ENCODE measurements at places on chromosomes 16 and 17.

- no peak for DNase-seq
Measured at GRCh38 chr16:50611995-50612848, 64.0 kb downstream of the NKD1 start.

- no peak for DNase-seq
Measured at GRCh38 chr16:66911112-66911511, 7.6 kb downstream of the CDH16 start.

DNA sequence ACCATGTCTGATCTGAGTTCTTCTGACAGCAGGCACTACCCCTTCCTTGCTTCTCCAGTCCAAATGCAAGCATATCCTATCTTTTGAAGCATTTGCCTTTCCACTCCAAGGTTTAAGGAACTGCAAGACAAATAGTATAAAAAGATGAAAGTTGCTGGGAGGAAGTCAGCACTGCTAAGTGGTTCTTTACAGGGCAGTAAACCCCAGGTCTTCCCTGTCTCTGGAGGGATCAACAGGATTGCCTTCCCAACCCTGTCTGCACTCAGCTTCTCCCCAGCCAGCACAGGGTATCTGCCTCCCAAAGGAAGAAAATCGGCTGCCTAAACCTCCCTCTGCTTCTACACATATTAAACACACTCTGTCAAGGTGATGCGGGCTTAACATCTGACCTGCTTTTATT lies 46.8 kb downstream of the SOX9 start:
- no peak for DNase-seq

DNA sequence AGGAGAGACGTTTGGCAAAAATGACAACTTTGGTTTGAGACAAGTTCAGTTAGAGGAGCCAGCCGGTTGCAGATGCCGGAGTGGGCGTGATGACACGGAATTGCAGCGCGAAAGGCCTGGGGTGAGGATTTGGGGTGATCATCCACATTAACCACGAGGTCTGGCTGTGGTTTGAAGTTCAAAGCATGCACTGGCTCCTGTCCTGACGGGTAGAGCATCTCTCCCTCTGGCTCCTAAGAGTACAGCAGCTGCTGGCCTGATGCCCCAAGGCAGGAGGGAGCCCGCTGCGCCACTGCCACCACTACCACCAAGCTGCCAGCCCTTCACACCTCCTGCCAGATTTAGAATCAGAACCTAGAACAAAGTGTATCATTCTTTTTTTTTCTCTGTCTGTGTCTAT lies 3.7 kb downstream of the RHBDL3 start:
- DNase-seq: no peak

GRCh38 chr17:46968224-46968834 lies 10.7 kb downstream of the RPRML start:
- no peak for DNase-seq

DNA sequence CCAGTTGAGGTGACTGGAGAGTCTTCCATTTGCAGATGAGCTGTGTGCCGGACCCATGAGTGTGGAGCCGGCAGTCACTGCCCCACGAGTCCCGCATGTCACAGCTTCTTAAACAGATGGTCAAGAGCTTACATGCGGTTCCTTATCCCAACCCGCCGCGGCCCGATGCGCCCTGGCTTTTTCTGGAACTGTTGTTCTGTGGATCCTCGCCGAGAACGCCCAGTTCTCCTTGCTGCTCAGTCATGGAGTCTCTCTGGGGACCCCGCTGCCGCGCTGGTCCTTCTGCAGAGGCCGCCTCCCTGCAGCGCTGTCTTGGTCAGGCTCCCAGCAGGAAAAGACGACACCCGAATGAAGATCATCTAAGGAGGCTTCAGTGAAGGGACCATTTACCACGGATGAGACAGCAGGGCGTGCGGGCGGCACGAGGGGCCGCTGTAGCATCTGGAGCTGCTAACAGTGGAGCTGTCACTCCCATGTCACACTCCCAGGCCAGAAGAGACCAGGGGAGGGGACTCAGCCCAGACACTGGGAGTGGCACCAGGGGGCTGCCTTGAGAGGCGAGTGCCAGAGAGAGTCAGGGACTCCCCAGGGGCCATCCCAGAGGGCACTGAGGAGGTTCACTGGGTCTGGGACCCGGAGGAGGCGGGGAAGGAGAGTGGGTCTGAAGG lies 10.8 kb upstream of the LGALS3BP start:
- no peak for DNase-seq

DNA sequence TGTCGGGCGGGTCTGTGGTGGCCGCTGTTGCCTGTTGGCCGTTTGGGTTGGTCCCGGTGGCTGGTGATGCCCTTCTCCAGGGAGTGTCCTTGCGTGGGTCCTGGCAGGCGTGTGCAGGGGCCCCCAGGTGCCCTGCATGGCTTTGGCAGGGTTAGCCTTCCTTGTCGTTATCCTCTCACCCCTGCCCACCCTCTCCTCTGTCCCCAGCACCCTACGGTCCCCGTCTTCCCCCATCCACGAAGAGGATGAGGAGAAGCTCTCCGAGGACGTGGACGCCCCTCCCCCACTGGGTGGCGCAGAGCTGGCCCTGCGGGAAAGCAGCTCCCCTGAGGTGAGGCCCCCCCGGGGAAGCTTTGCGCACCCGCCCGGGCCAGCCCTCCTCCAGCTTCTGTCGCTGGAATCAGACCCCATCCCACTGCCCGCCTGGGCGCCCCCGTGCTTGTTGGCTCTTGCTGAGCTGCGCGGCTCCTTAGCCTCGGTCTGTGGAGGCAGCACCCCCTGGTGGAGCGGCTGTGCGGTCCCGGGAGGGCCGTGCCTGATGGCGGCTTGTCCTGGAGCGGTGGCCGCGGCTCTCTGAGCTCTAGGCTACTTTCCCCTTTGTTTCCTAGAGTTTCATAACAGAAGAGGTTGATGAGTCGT lies 10.6 kb upstream of the NUDT16L1 start:
- DNase-seq: peak; percentile 46

DNA sequence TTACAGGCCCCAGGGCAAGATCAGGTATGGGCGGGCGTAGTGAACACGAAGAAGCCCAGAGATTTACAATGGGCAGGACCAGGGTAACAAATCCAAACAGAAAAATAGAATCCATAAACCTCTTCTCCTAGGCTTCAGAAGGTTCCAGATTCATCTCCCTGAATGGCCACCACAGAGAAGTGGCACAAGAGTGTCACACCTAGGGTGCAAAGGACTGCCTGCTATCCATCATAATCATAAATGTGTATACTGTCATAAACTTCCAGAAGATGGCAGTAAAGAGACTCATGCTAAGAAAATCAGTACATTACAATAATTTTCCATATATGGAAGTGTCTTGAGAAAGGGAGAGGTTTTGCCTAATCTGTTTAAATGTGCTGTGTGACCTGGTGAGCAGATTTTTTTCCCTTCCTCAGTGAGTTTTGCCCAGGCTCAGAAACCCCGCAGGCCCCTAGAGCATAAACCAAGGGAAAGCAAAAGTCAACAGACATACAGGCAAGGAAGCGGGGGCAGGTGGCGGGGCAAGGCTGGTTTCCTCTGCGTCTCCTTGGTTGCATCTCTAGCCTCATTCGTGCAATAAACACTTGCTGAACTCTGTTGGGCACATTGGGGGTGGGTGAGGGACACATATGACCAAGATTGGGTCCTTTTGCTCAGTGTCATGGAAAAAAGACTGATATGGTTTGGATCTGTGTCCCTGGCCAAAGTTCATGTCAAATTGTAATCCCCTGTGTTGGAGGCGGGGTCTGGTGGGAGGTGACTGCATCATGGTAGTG lies 92.0 kb upstream of the CDH5 start:
- no peak for DNase-seq

DNA sequence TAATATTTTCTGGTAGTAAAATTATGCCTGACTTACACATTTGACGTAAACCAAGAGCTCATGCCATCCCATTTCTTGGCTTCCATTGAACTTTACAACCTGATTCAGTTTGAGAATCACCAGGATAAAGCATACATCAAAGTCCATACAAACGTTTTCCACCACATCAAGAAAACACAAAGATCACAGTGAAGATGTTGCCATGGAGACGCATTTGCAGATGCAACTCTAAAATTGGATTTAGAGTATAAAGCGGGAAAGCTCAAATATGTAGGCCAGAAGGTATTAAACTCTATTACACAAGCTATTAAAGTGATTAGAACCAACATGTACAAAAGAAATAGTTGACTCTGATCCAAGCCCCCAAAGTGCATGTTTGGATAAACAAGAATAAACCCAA lies 10.4 kb downstream of the C16orf46 start:
- DNase-seq: no peak

DNA sequence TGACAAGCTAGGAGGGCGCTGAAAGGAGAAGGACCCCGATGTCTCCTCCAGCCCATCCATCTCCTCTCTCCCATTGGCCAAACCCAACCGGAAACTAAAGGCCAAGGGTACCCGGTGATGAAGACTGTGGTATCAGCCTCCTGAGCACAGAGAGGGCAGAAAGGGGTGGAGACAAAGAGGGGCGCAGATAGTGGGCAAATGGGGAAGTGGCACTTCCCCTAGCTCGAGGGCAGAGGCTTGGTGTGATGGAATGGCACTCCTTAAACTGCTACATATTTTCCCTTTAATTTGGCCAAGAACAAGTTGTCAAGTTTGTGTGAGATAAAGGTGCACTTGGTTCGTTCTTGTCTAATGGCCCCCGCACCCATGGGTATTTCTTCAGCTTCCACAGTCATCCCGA lies 27.8 kb downstream of the IL4R start:
- DNase-seq: no peak

All from stimulated activated CD4-positive, alpha-beta T cell treated with anti-CD3 and anti-CD28 coated beads, Interleukin-2, amount 100 ng/mL, for 24 hours (primary cell).